Left ventricle myocardium inferior (tissue), 1 donor: ENCODE measurements at places on chromosomes 13 and 19.
A peak's percentile ranks its signal among the peaks of the same experiment; 100 is the strongest.

DNA sequence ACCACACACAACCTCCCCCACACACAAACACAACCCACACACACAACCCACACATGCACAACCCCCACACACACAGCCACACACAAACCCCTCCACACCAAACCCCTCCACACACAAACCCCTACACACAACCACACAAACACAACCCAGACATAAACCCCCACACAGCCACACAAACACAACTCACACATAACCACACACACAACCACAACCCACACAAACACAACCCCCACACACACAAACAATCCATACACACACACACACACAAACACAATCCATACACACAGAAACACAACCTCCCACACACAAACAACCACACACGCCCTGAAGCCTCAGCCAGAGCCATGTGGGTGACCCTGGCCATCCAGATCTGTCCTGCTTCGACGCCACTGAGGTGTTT, 30.0 kb upstream of the ISYNA1 start:
- no peak for DNase-seq
- H3K27ac ChIP-seq = peak overlapping the region; percentile 14
- peaks cover 16% of the 10 kb centered on the region for H3K36me3 ChIP-seq
- H3K4me1 ChIP-seq = peaks cover 70% of the 10 kb centered on the region
- H3K4me3 ChIP-seq = no peak overlapping the region
- no peaks in the 10 kb centered on the region for H3K27me3 ChIP-seq

DNA sequence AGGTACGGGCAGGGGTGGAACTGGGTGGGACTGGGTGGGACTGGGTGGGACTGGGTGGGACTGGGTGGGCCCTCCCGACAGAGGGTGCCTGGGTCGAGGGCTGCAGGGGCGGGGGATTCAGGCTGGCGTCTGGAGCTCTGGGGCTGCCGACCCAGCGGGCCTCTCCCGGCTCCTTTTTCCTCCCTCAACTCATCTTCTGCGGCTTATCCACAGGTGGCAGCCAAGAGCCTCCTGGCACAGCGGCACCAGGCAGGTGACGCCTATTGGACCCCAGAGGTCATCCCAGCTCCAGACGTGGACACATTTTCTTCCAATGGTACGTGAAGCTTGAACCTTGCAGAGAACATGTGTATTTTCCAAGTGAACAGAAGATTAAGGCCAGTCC, 533 bp downstream of the ZNF544 start:
- H3K4me1 ChIP-seq = peaks cover 28% of the 10 kb centered on the region
- peak overlapping the region; percentile 95 for H3K27ac ChIP-seq
- H3K36me3 ChIP-seq = peaks cover 48% of the 10 kb centered on the region
- H3K27me3 ChIP-seq = no peaks in the 10 kb centered on the region
- H3K4me3 ChIP-seq = peak overlapping the region; percentile 83

GRCh38 chr13:20869540-20869939, 33.0 kb downstream of the XPO4 start:
- no peaks in the 10 kb centered on the region for H3K36me3 ChIP-seq
- H3K27ac ChIP-seq = no peak overlapping the region
- H3K4me1 ChIP-seq = peaks cover 19% of the 10 kb centered on the region
- no peak overlapping the region for H3K4me3 ChIP-seq

GRCh38 chr13:46179491-46179908, 2.5 kb downstream of the LCP1 start:
- no peak overlapping the region for H3K27ac ChIP-seq
- H3K36me3 ChIP-seq = no peaks in the 10 kb centered on the region
- peak overlapping the region; percentile 43 for H3K4me3 ChIP-seq
- H3K4me1 ChIP-seq = no peaks in the 10 kb centered on the region
- peaks cover 14% of the 10 kb centered on the region for H3K27me3 ChIP-seq
- peak; percentile 59 for DNase-seq

- H3K27ac ChIP-seq = no peak overlapping the region
- peaks cover 17% of the 10 kb centered on the region for H3K4me1 ChIP-seq
- no peak for DNase-seq
- H3K36me3 ChIP-seq = no peaks in the 10 kb centered on the region
Measured at GRCh38 chr13:59538512-59538911, 625.2 kb downstream of the DIAPH3 start.

DNA sequence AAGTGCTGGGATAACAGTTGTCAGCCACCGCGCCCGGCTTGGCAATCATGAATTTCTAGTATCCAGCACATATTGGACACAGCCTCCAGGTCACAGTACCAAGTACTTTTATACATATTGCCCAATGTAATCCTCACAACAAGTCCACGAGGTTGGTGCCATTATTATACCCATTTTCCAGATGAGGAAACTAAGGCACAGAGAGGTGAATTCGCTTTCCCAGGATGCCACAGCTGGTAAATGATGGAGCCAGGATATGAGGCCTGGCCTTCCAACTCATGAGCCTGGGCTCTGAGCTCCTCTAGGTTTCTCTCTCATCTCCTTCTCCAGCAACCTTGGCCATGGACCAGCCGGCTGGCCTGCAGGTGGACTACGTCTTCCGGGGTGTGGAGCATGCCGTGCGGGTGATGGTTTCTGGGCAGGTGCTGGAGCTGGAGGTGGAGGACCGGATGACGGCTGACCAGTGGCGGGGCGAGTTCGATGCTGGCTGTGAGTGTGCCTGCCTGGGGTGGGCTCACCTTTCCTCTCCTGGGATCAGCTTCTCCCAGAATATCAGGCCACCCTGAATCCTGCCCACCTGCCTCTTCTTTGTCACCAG, 7.5 kb downstream of the CCDC61 start:
- H3K27ac ChIP-seq = no peak overlapping the region
- H3K4me3 ChIP-seq = no peak overlapping the region
- peaks cover 28% of the 10 kb centered on the region for H3K27me3 ChIP-seq
- no peak for DNase-seq

GRCh38 chr19:28021259-28022185, 1191.4 kb downstream of the UQCRFS1 start:
- H3K36me3 ChIP-seq = no peaks in the 10 kb centered on the region
- H3K27me3 ChIP-seq = peaks cover 50% of the 10 kb centered on the region
- no peak for DNase-seq
- H3K27ac ChIP-seq = no peak overlapping the region
- H3K4me1 ChIP-seq = no peaks in the 10 kb centered on the region

DNA sequence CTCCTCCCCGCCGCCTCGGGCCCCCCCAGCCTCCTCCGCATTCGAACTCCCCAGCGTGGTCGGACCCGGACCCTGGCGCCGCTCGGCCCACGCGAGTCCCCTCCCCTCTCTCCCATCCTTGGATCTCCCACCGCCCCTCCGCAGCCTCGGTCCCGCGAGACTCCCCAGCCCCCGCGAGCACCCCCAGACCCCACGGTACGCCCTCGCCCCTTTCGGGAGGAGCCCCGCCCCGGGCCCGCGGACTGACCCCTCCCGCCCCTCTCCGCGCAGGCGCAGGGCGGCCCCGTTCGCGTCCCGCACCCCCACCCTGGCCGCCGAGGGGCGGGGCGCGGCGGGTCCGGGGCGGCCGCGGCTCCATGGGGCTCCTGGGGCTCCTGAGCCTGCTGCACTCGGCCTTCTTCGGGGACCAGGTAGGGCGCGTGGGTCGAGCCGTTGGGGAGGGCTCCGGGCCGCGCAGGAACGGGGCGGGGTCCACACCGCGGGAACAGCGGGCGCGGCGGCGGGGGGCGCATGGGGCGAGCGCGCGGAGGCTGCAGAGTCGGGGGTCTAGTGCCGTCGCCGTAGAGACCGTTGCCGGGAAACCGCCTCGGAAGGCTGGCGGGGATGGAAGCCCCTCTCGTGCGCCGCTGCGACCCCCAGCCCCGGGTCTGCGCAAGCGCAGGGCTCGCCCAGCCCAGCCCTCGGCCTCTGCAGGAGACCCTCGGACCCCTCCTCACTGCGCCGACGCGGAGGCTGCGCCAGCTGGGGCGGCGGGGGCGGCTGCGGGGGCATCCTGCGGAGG, 3.8 kb upstream of the APC2 start:
- H3K27ac ChIP-seq = no peak overlapping the region
- H3K27me3 ChIP-seq = peaks cover 60% of the 10 kb centered on the region
- DNase-seq = no peak
- H3K36me3 ChIP-seq = peaks cover 19% of the 10 kb centered on the region

DNA sequence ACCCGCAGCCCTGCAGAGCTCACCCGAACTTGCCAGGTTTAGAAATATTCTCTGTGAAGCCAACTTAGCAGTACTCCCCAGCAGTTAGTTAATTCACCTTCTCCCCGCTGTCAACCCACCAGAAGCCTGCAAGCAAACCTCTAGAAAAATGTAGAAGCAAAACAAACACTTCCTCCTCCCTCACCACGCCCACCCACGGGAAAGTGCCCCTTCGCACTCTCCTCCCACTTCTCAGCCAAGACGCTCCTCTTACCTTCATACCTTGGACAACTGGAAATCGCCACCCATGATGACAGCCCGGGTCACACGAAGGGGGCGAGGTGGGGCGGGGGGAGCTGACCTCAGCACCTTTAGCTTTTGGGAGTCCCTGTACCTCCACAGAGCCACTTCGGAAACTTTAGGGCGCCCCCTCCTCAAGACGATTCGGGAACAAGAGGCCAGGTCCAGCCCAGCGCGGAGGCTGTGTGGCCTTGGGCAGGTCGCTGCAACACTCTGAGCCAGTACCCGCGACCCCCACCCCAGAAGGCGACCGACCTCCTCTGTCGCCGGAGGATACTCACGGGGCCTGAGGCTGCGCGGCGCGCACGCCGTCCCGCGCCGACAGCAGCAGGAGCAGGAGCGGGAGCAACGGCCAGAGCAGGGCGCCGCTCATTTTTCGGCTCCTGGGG, 485 bp downstream of the CPAMD8 start:
- peaks cover 12% of the 10 kb centered on the region for H3K36me3 ChIP-seq
- peak overlapping the region; percentile 67 for H3K4me3 ChIP-seq
- H3K4me1 ChIP-seq = peaks cover 20% of the 10 kb centered on the region
- H3K27ac ChIP-seq = peak overlapping the region; percentile 72

- DNase-seq = peak; percentile 31
- peak overlapping the region; percentile 62 for H3K4me3 ChIP-seq
- no peaks in the 10 kb centered on the region for H3K36me3 ChIP-seq
Measured at GRCh38 chr19:57171551-57172081, 4.3 kb upstream of the DUXA start.

GRCh38 chr13:85095418-85096272, 703.6 kb downstream of the SLITRK6 start:
- no peaks in the 10 kb centered on the region for H3K27me3 ChIP-seq
- H3K36me3 ChIP-seq = no peaks in the 10 kb centered on the region
- H3K4me1 ChIP-seq = no peaks in the 10 kb centered on the region
- H3K4me3 ChIP-seq = no peak overlapping the region
- DNase-seq = no peak
- no peak overlapping the region for H3K27ac ChIP-seq

DNA sequence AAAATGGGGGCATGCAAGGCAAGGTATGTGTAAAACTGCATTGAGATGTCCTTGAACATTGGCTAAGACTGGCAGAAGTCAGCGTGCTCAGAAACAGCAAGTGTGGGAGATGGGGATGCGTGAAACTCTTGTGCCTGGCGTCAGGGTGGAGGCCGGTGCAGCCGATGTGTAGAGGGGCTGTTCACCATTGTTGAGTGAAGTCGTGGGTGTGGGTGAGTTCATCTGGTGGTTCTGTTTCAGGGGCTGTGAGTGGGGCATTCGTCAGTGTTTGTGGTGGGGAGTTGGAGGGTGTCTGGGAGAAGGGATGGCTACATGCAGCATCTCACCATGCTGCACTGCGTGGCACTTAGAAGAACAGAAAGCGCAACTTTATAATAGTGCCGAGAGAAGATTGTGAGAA, 11.4 kb upstream of the MIA start:
- peaks cover 71% of the 10 kb centered on the region for H3K36me3 ChIP-seq
- H3K27me3 ChIP-seq = no peaks in the 10 kb centered on the region
- no peaks in the 10 kb centered on the region for H3K4me1 ChIP-seq
- DNase-seq = no peak
- H3K4me3 ChIP-seq = no peak overlapping the region
- no peak overlapping the region for H3K27ac ChIP-seq

DNA sequence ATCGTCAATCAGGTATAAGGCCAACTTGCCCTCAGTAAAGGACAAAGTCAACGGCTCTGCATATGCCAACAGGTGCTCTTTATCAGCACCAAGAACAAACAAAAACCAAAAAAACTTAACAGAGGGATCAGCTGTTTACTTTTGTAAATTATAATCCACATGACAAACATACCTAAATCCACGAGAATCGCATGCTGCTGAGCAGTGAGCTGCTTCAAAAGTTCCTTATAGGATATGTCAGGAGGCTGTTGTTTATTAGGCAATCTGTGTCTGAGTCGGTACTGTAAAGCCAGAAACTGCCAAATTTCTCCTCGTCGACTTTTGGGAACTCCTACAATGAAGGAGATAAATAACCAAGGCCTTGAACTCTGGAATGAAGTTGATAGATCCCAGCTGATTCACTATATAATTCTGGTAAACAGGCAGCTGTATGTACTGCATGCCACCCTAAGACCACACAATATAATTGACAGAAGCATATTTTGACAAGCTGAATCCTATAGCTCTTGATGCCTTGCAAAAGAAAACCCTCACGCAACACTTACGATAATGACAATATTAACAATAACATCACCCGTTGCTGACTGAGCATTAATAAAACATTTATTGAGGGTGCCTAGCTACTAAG, 179.8 kb downstream of the TBC1D4 start:
- DNase-seq = no peak
- no peak overlapping the region for H3K4me3 ChIP-seq
- peaks cover 30% of the 10 kb centered on the region for H3K4me1 ChIP-seq

- H3K4me1 ChIP-seq = peaks cover 39% of the 10 kb centered on the region
- H3K27ac ChIP-seq = peak within 1 kb of the TSS; percentile 89
- H3K4me3 ChIP-seq = peak within 1 kb of the TSS; percentile 88
- H3K27me3 ChIP-seq = no peaks in the 10 kb centered on the region
- DNase-seq = peak; percentile 90
Measured at GRCh38 chr19:9140159-9140874, at the start of gene ZNF317. Gene ZNF317, plus strand, starts transcription at chr19:9140397. Its CDS starts 15,620 bp downstream, at chr19:9156017.

GRCh38 chr13:92436924-92437323, 789.7 kb upstream of the GPC6 start:
- DNase-seq = no peak
- H3K27ac ChIP-seq = no peak overlapping the region
- H3K36me3 ChIP-seq = no peaks in the 10 kb centered on the region
- no peak overlapping the region for H3K4me3 ChIP-seq
- no peaks in the 10 kb centered on the region for H3K4me1 ChIP-seq
- H3K27me3 ChIP-seq = no peaks in the 10 kb centered on the region

DNA sequence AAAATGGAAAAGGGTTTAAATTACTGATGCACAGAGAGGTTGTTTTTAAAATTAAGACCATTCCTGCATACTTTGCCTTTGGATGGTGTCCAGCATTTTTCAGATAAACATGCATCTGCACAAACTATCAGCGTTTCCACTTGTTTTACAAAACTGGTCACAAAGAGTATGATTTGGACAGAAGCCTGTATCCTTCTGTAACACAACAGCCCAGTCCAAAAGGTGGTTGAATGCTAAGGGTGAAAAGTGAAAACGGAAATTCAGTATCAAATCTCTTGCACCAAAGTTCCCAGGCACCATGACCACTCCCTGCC, 21.7 kb upstream of the DOCK9 start:
- peak overlapping the region; percentile 85 for H3K27ac ChIP-seq
- peak overlapping the region; percentile 5 for H3K4me3 ChIP-seq
- peaks cover 75% of the 10 kb centered on the region for H3K4me1 ChIP-seq
- no peaks in the 10 kb centered on the region for H3K36me3 ChIP-seq

DNA sequence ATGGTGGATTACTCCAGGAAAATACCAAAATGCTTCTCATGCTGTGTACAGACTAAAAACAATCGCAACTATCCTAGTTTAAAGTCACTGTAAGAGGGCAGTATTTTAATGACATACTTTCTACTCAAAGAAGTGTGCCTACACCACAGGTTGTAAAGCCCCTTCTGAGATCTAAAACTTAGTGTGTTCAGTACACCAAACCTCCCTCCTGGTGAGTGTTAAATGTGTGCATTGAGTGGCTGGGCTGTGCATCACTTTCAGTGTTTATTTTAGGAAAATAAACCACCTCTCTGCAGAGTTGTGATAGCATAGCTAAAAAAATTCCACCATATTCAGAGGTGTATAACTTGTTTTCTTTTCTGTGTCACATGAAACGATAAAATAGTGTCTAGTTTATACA, 263.7 kb downstream of the DACH1 start:
- no peaks in the 10 kb centered on the region for H3K36me3 ChIP-seq
- no peak overlapping the region for H3K4me3 ChIP-seq
- H3K27ac ChIP-seq = no peak overlapping the region
- H3K4me1 ChIP-seq = no peaks in the 10 kb centered on the region
